Fibroblast of skin of left biceps (primary cell): ENCODE measurements at places on chromosomes 5 and 9.

DNA sequence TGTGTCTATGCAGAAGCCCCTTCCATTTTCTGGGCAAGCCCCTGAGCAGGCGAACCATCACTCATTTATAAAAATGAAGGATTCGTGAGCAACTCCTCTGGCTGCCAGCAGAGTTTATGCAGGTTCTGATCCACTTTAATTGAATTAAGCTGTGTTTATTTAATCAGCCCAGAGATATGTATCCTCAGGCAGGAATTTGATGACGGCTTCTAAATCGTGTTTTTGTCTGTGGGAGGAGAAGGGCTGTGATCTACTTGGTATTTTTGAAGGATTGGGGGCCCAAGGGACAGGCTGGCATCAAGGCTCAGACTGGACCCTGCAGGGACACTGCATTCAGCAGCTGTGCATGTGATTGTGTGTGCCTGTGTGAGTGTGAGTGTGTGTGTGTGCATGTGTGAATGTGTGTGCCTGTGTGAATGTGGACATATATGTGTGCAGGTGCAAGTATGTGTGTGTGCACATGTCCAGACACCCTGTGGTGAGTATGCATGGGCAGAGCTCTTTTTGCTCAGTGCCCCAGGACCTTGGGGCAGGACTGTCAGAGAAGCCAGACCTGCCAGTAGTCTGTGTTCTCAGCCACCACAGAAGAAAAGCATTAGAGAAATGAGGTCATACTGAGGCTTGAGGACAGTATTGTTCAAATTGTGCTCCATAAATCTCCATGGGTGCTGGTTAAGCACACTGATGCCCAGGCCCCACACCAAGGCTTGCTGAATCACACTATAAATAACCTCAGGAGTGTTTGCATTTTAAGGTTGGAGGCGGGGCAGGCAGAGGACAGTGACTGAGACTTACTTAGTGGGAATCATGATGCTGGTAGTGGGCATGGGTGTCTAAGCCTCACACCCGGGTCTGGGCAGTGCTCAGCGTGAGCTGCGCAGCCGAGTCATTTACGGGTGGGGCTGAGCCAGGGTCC lies 164.0 kb downstream of the CARTPT start:
- no peak for DNase-seq

- no peak for DNase-seq
Observed at GRCh38 chr5:105619725-105620124, 2051.0 kb downstream of the EFNA5 start.

DNA sequence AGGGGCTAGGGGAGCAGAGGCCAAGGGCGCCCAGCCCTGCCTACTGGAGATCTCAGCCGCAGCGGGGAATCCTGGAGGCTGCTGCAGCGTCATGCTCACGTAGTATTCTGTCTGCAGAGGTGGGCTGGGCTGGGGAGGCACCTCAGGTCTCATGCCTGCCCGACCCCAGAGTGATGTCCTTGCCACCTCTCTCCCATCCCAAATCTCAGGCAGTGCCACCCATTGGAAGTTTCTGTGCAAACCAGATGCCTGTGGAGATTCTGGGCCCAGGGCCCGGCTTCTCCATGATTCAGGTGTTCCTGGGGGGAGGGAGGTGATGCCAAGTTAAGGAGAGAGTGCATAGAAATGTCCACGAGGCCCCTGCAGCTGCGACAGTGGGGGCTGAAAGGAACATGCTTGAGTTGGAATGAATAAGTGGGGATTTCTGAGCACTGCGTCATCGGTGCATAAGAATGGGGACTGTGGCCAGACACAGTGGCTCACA lies 72.0 kb downstream of the ANKRD33B start:
- DNase-seq: no peak

GRCh38 chr5:94618029-94618492 lies 343 bp downstream of the KIAA0825 start:
- no peak for DNase-seq

DNA sequence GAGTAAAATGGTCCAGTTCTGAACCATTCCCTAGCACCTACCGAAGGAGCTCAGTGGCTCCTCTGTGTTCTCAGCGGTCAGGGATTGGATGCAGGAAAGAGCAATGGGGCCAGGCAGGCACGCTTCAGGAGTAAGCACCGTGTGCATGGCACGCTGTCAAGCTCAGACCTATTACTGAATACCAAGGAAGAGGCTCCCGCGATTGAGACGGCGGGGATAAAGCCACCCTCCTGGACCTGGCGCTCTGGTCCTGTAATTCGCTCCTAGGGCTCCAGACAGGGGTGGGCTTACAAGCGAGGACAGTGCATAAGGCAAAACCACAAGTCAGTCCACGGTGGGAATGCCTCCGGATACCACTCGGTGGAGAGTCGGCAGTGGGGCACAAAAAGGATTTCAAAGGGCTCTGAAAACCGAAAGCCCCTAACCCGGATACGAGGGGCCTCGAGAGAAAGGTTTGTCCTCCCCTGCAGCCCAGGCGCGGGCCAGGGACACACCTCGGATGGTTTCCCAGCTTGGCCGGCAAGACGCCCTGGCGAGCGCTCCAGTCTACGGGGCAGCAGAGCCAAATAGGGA lies 988 bp downstream of the OXCT1 start:
- no peak for DNase-seq

- DNase-seq: no peak
Observed at GRCh38 chr9:17017931-17018491, 116.8 kb upstream of the CNTLN start.

GRCh38 chr5:22596404-22596970 lies 256.7 kb downstream of the CDH12 start:
- DNase-seq: peak; percentile 91

DNA sequence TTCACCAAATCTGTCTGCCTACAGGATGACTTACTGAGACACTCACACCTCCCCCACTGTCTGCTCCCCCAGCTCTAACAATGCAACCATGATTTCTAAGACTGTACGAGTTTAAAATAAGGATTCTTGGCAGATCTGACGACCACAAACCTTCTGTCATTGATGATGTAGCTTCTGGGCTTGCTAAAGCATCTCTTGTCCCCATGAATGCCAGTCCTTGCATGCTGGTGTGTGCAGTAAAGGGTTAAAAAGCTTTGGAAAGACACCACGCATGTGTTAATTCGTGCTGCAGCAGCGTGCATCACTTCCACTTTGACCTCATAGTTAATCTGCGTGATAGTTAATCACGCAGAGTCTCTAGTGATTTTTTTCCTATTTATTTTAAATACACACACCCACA lies 411 bp upstream of the GABRG2 start:
- no peak for DNase-seq
